ENCODE measurements at places on chromosomes 12 and 14. TPM values are rescaled to one million over a fixed set of nuclear protein-coding genes. Genes with fewer than 3 reads are reported as not detected.
A peak's percentile ranks its signal among the peaks of the same experiment; 100 is the strongest.

The NKX2-1 gene
- not detected for total RNA-seq

The KANSL2 gene
- total RNA-seq, result 23.1 TPM

The GPR132 gene
- 1.0 TPM for total RNA-seq

The SRRM4 gene
- 0.19 TPM for total RNA-seq

The ATF1 gene
- 28.3 TPM for total RNA-seq

The CD163L1 gene
- total RNA-seq, result 2.5 TPM

The KRT82 gene
- total RNA-seq, result not detected

The STYK1 gene
- not detected for total RNA-seq

The KCNA1 gene
- total RNA-seq, result not detected

The MIP gene
- not detected for total RNA-seq

The IFNG-AS1 gene
- 0.58 TPM for total RNA-seq

The LHX5 gene
- total RNA-seq, result not detected

The HAL gene
- total RNA-seq, result not detected

The KRT2 gene
- total RNA-seq, result not detected

The GTF2A1 gene
- 20.8 TPM for total RNA-seq

The AKAP6 gene
- 218 TPM for total RNA-seq

The CMA1 gene
- 0.66 TPM for total RNA-seq

The GPR68 gene
- total RNA-seq, result 0.41 TPM

The GPR162 gene
- total RNA-seq, result 6.5 TPM

The DHRS2 gene
- not detected for total RNA-seq

The TUNAR gene
- not detected for total RNA-seq

DNA sequence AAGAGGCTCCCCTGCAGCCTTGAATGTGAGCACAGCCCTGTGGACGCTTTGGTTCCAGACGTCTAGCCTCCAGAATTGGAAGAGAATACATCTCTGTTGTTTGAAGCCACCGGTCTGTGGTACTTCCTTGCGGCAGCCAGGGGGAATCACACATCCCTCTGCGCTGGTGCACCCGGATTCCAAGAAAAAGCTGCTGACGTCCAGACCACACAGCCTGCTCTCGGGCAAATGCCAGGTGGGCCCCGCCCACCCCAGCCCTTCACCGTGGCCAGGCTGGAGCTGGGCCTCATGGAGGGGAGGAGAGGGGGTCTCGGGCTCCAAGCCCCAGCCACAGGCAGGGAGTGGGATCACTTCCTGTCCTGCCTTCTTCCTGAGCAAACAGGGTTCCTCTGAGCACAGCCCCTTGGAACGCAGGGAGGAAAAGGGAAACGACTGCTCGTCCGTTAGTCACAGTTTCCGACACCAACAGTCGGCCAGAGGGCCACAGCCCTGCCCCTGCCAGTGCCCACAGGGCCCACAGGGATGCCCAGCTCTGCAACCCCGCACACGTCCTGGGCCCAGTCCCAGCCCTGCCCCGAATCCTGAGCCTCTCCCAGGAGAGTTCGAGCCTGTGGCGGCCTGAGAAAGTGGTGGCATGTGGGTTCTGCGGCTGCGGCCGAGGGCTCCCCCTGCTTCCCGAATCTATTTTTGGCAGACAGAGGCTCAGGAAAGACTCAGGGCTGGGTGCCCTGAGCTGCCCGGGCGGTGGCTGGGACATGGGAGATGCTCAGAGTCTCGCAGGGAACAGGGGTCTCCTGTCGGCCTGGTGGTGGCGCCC is 85.3 kb downstream of the RFLNA start:
- DNase-seq, result peak; percentile 66

- no peak for DNase-seq
These were observed 83.2 kb downstream of the MYRFL start for GRCh38 chr12:69908203-69908602.

DNA sequence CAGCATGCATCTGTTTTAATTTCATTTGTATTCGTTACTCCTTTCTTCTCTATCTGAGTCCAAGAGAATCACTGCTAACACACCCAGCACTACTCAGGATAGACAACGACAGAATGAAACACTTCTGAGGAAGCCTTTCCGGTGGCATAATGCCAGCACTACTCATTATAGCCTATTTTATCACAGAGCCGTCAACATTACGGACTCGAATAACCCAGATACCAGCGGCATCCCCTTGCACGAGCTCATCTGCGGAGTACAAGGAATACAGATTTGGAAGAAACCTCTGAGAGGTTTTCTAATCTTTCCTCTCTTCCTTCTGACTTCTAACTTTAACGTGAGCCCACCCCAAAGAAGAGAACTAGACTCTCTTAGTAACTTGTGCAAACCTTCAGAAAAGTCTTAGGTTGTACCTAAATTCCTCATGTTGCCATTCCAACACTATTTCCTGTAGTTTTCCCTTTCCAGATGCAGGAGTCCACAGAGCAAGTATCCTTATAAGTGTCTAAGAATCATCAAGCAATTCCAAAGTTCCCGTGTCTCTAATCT is 248.1 kb downstream of the APAF1 start:
- no peak for DNase-seq

DNA sequence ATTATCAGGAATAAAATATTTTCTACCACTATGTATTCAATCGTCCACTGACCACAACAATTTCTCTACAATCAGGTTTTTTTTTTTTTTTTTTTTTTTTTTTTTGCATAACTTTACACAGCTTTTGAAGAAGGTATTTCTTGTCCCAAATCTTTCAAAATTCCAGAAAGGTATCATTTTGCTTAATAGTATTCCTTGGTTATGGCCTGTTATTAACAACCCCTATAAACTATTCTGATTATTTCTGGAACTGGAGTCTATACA is 145.3 kb downstream of the ALX1 start:
- no peak for DNase-seq

DNA sequence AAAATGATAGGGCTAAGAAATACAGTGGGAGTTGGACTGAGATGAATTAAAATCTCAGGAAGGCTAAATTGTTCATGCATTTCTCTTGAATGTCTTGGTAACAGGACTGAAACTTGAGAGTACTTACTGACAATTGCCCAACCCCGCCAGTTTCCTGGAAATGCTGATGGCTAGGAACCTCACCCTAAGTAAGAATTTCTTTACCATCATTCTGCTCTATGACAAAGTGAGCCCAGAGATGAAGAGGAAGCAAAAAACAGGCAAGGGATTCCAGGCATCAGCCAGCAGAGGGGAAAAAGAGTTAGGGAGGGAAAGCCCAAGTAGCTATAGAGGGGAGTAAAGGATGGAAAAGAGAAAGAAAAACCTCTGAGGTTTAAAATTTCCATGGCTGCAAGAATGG is 397.7 kb downstream of the MDGA2 start:
- DNase-seq, result no peak

GRCh38 chr12:113659416-113659815 is 187.7 kb upstream of the LHX5 start:
- DNase-seq, result no peak

GRCh38 chr12:80636832-80637231 is 70.6 kb upstream of the MYF6 start:
- DNase-seq, result no peak

GRCh38 chr12:95951515-95951914 is 8.4 kb downstream of the AMDHD1 start:
- no peak for DNase-seq

DNA sequence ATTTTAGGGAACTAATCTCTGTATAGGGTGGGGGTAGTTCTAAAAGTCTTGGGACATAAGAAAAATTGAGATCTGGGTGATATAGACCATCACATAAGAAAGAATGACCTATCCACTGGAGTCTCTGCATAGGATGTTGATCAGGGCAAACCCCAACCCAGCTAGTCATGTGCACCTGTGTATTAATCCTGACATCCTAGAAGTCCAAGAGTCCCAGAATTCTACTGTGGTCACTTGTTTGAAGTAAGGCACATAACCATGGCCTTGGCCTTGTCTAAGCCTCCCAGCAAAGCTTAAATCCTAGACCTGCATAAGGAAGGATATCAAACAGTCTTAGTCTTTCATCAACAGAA is 334.1 kb upstream of the DCN start:
- no peak for DNase-seq

DNA sequence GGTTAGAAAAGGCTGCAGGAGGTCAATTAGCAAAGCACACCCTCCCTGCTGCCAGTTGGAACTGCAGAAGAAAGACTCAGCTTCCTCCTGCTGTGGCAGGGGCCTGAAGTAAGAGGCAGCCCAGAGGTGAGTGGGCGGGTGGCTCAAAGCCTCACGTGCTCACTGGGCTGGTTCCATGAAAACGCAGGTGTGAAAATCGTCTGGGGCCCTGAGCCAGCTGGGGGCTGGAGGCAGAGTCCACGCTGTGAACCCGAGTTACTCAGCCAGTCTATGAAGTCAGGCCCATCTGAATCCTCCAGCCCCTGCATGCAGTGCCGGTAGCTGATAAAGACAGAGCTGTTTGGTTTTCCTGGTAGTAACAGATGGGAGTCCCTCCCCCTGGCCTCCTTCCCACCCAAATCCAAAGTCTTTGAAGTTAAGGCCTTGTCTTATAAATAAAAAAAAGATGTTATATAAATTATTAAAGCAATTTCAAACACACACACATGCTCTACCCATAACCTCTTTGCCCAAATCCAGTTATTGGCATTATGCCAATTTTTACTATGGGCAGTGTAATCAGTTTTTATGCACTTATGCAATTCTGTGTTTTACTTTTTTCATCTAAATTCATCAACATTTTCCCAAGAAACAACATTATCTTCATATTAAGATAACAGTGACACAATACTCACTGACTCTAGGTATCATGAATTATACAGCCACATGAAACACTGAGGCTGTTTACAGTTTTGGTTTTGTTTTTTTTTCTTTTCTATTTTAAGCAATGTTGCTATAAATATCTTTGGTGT is 57.9 kb upstream of the PNMA1 start:
- DNase-seq, result no peak

GRCh38 chr12:94762259-94762942 is 112.0 kb upstream of the TMCC3 start:
- no peak for DNase-seq

DNA sequence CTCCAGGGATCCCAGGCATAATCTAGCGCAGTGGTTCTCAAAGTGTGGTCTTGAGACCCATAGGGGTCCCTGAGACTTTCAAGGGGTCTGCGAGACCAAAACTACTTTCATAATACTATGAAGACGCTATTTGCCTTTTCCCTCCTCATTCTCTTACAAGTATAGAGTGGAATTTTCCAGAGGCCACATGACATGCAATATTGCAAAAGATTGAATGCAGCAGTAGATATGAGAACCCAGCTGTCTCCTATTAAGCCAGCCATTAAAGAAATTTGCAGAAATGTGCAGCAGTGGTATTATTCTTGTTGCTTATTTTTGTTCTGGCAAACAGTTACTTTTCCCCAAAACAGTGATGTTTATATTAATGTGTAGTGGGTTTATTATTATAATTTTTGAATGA is 62.8 kb downstream of the VWF start:
- DNase-seq, result no peak

GRCh38 chr14:26174395-26174794 is 423.4 kb downstream of the NOVA1 start:
- DNase-seq, result no peak

- no peak for DNase-seq
These were observed 42.9 kb downstream of the FERMT2 start for GRCh38 chr14:52907949-52908348.

GRCh38 chr12:80756875-80757274 is 40.2 kb downstream of the MYF5 start:
- DNase-seq, result no peak

- DNase-seq, result no peak
These were observed 8.6 kb downstream of the YEATS4 start for GRCh38 chr12:69368171-69368570.

DNA sequence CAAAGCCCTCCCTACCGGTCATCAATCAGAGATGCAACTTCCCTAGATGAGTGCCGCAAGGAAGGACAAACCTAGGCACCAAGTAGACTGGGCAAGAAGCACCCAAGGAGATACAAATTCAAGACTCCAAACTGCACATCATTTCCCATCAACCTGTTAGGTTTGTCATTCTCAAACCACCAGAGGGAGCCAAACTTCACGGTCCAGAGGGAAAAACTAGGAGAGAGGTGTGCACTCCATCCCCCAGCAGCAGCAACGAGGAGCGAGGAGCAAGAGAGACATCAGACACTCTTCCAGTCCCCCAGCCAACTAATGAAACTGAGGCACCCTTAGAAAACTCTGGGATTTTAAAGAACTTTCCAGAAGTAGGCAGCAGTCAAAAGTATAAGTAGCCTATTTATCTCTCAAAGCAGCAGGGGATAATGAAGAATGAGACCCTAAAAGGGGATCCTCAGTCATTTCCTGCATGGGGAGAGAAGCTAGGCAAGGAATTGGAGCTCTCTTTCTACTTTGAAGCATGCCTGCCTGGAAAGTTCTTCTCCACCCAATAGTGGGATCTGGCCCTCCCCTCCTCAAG is 37.0 kb upstream of the NT5DC3 start:
- DNase-seq, result no peak

- peak; percentile 19 for DNase-seq
These were observed 264.0 kb downstream of the VRK1 start for GRCh38 chr14:97061198-97061597.

- no peak for DNase-seq
These were observed 16.0 kb downstream of the PCBP2 start for GRCh38 chr12:53467880-53468279.

GRCh38 chr12:110853836-110854235 is 7.0 kb downstream of the CCDC63 start:
- DNase-seq, result no peak

DNA sequence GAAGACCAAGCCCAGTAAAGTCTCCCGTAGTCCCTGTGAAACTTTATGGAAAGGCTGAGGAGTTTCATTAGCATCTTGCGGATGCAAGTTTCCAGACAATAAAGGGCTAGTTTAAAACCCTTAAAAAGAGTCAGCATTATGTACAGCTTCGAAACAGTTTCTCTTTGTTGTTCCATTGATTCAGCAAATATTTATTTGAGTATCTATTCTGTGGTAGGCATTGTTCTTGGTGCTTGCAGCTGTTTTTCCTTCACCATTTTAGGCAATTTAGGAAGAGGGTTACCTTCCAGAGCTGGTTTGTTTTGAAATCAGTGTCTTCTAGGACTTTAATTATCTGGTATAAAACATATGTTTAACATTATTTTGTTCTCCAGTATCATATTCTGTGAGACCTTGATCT is 1.5 kb downstream of the SLIRP start:
- no peak for DNase-seq

- DNase-seq, result no peak
These were observed 80.3 kb downstream of the GRIP1 start for GRCh38 chr12:66598608-66599007.

DNA sequence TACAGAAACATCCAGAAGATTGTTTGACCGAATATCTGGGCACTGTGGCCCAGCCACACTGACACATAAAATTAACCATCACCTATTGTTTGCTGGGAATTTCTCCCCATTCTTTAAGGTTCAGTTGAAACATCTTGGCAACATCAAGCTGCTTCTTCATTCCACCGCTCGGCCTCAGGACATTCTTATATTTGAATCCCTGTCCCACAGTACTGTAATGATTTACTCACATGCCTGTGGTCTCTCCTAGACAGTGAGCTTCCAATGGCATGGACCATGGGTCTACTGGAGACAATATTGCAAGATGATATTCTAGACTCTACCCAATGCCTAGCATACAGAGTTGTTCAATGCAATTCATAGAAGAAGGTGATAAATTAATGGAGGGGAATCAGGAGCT is 56.1 kb downstream of the EMP1 start:
- DNase-seq, result no peak

Measured in left ventricle myocardium inferior (tissue), 1 donor.